Muscle of back (tissue), 13 donors: ENCODE measurements at places on chromosomes 12 and 14.

DNA sequence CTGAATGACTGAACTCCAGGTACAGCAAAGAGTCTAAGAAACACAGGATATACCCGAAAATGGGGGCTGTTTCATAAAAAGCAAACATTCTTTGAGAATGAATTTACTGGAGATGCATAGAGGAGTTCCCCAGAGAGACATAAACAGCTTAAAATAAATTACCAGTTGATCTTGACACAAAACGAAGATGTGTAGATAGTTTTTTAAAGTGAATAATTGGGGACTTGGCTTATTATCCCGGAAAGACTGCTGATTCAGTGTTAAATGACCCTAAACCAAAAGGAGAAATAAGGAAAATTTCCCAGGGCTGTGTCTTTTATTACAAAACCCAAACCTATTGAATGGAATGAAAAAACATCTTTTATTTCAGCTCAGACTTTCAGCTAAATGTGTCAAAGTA lies 1052.8 kb upstream of the TMEM132C start:
- DNase-seq, result peak; percentile 16

- DNase-seq, result no peak
These were observed 568.7 kb downstream of the RPS29 start for GRCh38 chr14:49017447-49017846.

DNA sequence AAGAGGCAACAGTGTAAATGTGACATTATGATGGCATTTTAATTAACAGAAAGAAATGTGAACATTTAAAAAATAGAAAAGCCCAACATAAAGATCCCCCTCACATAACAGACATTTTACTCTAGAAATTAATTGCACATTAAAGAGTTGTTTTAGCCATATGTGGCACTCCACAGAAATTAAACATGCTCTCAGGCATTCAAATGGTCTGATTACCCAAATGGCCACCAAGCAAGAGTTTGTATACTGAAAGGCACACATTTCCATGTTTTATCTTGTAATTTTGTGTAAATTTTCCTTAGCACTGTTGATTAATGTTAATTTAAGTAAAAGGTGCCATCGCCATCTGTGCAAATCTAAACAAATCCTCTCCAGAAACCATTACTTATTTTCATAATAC lies 43.5 kb downstream of the GTF2A1 start:
- DNase-seq, result no peak

DNA sequence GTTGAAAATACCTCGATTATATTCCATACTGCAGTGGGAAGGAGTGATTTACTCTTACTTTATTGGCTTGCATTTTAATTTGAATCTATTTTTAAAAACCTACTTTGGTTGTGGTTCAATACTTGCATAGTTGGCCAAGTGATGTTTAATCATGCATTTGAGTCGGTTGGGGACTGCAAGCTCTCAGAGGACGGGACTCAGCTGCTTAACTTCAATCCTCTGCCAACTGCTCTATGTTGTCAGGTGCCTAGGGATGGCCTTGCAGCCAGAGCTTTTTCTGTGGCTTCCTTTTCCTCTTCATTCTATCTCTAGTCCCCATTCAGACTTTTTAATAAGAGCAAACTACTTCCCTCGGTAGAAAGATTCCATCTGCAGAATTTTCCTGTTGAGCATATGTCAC lies 53.4 kb upstream of the KRR1 start:
- peak; percentile 55 for DNase-seq

DNA sequence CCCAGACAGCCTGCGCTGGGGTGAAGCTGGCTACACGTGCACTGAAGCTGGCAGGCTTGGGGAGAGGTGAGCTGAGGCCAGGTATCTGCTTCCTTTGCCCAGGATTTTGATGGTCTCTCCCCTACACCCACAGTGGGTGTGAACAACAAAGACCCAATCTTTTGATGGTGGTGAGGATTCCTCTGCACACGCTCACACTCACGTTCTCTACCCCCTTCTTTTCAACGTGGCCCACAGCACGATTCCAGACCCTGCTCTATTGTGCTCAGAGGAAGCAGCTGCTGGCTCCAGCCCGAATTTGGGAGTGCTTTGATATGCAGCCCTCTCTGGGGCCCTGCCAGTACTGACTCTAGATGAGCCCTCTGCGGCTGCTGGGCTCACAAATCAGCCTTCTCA lies 4.9 kb downstream of the CD9 start:
- DNase-seq, result peak; percentile 70

DNA sequence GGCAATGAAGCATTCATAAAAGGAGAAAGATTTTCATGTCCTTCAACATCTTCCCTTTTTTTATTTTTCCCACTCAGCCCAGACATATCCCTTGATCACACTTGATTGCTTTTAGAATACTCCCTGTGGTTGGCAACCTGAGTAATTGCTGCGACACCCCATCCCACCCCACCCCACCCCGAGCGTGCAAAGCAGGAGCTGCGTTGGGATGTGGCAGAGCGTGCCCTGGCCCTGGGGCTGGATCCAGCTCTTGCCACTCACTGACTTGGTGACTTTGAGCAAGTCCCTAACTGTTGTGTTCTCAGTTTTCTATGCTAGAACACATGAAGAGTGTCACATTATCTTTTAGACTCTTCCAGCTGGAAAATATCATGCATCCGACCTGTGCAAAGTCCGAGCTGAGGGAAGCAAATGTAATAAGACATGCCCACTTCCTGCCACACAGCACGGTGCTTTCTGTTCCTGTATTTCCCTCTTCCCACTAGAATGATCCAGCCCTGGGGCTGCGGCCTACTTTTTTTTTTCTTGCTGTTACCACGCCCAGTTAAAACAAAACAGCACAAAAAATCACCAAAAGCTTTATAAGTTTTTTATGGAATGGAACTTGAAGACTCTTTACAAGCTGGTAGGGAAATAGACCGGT lies 4.0 kb downstream of the ASCL4 start:
- DNase-seq, result no peak

DNA sequence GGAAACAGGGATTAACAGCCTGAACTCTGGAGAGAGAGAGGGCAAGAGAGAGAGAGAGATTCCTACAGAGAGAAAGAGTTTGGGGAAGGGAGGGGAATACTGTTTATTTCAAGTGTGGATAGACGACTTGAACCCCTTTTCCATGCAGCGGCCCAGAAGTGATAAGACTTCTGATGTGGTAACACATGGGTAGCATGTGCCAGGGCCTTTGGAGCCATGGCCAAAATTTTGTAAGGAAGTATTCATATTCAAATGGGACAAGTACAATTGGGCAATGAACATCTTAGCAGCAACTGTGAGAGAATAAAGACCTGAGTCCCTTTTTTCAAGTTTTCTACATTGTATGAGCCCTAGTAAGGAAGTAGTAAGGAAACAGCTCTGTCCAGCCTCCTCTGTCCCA lies 42.4 kb upstream of the CCDC196 start:
- DNase-seq, result no peak

DNA sequence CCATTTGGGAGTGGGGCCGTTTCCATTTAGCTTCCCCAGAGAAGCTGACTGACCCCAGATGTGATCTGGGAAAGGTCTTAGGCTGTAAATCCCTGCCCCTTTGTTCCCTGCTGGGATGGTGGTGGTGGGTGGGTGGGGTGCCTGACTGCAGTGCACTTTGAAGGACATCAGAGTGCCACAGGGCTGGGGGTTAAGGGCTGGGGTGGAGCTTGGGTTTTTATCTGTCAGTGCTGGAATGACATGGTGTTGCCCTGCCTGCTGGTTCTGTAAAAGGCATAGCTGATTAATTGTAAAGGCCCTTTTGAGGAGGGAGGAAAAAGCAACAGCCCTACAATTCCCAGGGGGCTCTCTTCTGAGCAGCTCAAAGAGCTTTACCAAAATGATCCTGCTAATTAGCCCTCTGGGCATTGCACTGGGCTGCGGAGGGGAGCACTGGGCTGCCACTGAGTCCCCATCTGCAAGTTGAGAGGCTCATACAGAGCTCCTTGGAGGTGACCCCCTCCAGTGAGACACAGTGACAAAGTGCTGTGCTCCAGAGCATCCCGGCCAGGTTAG lies 21.1 kb downstream of the PLEKHG3 start:
- DNase-seq, result no peak

DNA sequence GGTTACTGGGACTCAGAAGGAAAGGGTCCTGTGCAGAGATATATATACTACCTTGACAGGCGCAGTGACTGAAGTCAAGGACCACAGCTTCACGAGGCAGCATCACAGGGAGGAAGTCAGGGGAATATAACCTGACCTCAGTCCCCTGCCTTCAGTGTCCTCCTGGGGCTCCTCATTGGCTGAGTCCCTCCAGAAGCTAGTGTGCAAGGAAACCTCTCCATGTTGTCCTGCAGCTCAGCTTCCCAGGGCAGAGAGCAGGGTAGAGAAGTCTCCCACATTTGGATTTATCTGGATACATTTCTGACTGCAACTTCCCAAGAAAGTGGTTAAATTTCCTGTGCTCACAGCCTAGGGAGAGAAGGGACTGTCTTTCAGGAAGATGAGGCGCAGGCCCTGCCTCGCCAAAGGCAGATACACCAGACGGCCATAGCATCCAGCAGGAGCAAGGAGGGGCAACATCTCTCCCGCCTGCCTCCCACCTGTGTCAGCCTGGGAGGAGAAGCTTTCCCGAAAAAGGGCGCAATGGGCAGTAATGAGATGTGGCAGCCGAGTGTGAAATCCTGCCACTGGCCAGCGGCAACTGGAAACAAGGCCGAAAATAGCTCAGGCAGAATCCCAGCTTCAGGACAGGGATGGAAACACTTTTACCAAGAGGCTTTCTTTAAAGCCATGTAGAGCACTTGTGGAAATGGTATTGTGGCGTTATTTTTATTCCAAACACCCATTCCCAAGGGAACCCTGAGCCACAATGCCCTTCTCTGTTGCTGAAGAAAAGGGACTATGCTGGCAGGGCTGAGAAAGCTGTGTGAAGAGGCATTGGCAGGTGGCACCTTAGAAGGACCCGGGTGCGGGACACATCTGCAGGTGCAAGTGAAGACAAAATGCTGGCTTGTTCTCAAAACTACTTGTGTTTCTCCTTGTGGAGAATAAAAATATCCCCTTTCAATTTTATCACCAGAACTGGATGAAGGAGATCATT lies 54.9 kb upstream of the HIF1A start:
- no peak for DNase-seq

GRCh38 chr12:132168311-132169031 lies 24.2 kb downstream of the NOC4L start:
- DNase-seq, result no peak

DNA sequence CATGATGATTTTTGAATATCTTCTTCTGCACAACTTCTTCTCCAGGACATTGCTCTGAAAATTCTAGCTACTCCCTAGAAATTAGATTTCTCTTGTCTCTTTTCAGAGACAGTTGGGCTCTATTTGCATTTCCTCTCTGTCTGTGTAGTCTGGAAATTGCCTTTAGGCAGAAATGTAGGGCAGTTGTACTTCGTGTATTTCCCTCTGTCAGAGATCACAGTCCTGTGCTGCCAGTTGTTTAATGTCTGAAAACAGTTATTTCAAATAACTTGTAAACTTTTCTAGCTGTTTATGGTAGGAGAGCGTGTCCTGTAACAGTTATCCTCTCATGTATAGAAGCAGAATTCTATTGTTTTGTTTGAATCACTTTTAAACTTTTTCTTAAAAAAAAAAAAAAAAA lies 86.9 kb downstream of the TTLL5 start:
- no peak for DNase-seq

DNA sequence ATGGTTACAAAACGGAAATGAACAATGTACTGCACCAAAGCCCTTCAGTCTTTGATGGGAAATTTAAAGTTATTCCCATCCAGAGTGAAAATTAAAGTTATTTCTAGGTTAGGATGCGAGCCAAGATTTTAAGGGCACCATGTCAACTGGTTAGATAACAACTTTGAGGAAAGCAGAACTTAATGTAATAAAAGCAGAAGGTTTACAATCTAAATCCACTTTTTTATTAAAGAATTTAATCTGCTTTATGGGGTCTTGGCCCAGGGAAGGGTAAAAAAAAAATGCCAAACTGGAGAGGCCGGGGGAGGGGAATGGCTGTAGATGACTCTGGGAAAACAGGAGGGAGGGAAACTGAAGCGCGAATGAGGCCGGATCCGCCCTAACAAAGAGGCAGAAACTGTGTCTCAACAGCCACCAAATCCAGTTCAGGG lies 108.2 kb upstream of the ATF7IP start:
- no peak for DNase-seq
